ENCODE measurements at places on chromosomes 3 and 15.

DNA sequence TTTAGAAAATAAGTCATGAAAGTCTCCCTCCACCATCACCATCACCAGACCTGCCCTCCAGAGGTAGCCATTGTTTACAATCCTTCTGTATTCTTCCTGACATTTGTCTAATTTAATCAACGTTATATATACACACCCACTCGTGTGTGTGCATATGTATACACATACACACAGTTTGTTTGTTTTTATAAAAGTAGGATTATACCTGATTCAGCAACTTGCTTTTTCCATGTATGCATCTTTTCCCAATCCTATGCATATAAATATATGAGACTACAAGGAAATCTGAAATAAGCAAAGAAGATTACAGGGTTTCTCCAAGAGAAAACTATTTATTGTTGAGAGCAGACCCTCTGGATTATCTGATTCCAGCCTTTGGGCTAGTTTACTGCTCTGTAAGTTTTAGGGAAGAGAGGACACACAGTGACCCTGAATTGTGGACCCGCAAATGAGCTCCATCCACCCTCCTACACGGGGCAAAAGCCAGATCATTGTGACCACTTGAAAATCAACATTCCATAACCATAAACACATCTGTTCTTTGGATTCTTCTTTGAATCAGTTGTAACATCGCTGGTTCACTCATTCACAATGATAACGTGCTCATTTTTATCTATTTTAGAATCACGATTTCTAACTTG is 104.3 kb downstream of the CPN2 start:
- no peak for DNase-seq

GRCh38 chr3:11969986-11970385 is 34.2 kb upstream of the SYN2 start:
- DNase-seq = no peak

GRCh38 chr3:21294768-21295167 is 456.2 kb downstream of the ZNF385D start:
- no peak for DNase-seq

DNA sequence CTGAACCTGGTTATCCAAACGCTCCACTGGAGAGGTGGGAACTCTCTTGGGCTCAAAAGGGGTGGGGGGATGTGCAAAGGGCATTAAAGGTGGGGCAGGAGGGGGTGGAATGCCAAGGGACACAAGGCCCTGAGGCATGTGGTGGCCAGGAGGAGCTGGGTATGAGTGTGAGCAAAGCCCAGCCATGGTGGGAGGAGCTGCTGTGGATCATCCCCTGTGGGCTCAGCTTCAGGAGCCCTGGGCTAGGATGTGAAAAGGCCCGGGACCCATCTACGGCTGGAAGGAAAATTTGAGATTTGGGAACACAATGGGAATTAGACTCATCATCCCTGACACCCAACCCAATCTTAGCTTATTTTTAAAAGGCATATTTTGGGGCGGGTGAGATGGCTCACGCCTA is 33.3 kb downstream of the MGLL start:
- no peak for DNase-seq

DNA sequence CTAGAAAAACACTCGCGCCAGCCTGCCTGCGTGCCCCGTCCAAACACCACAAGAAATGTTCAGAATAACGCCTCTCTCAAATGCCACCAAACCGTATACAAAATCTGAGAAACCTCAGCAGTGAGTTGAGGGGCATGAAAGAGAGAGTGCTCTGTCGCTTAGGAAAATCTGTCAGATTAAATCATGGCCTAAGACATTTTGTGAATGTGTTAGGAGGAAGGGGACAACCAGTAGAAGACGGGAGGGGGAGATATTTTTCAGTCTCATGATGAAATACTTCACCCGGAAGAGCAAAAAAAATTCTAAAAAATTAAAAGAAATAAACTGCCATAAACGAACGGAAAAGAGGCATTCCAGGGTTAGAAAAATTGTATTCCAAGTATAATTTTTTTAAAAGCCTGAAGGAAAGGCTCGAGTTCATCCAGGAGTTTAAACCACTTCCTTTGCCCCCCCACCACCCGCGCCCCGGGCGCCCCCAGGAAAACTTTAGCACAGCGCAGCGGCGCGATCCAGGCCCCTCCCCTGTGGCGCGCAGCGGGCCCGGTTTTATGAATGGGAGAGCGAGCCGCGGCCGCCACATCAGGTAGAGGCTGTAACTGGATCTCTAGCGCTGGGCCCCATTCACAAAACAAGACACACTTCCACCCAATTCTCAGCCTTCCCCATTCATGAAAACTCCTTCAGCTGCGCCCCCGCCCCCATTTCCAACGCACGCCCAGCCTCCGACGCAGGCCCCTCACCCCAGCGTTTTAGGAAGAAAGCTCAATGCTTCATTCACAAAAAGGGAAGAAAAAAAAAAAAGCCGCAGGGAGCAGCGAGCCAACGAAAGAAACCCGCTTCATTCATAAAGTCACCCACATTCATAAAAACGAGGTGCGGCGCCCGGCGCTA is 1.4 kb downstream of the ETV5 start:
- DNase-seq = peak; percentile 74
